AG04450 (cell line): ENCODE measurements at places on chromosomes 1 and 21. TPM values are rescaled to one million over a fixed set of nuclear protein-coding genes. Genes with fewer than 3 reads are reported as not detected.

The RNU1-4 gene
- under 0.01 TPM in 1 of 2 replicates, not detected in the other for polyA plus RNA-seq

The SERPINC1 gene
- polyA plus RNA-seq, result 0.09 and 0.16 TPM in 2 replicates

The GSTM5 gene
- polyA plus RNA-seq, result 11.6 and 12.5 TPM in 2 replicates

- DNase-seq, result no peak
Observed at GRCh38 chr1:66623812-66624211, 89.9 kb downstream of the SGIP1 start.

- DNase-seq, result no peak
Observed at GRCh38 chr1:219798283-219799030, 129.9 kb downstream of the SLC30A10 start.
